ENCODE measurements at places on chromosomes 3 and 15. TPM values are rescaled to one million over a fixed set of nuclear protein-coding genes. Genes with fewer than 3 reads are reported as not detected.

- DNase-seq, result peak; percentile 23
These were observed 85.7 kb downstream of the TBL1XR1 start for GRCh38 chr3:177111541-177111949.

CHCHD4 gene
- total RNA-seq, result 7.6 TPM

THBS1 gene
- 14.6 TPM for total RNA-seq

DNA sequence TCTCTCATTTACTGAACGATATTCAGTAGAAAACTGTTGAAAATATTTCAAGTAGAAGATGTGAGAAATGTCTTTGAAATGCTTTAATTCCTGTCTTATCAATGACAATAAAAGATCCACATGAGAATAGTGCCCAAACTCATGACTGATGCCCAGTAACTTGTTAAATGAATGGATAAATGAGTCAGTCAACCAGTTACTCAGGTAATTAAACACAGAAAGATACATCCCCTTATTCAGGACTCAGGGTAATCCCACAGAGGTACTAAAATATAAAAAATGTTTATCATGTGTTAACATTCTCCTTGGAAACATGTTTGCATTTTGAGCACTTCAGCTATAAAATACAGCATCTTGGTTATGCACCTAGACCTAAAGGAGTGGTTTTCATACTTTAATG lies 169.5 kb downstream of the MBNL1 start:
- no peak for DNase-seq

EIF3J gene
- total RNA-seq, result 76.2 TPM

DNA sequence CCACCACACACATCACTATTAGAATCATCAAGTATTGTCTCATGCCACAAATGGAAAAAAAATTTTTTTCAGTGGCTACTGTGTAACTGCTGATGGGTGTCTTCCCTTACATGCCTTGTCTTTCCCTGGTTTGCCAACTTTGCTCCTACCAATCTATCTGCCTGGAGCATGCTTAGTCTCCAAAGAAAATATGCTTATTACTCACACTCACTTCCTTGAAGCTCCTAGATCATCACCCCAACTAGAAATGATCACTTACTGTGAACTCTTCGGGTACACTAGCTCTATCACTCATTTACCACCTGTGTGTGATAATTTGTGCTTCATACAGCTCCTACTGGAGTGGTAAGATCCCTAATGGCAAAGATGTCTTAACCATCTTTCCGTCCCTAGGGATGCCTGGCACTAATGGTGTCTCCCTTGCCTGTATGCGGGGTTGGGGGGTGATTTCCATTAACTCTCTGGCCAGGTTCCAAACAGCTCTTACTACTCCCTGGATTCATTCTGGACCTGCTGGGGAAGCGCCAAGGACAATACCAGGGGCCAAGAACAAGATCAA lies 799 bp downstream of the VPS33B start:
- no peak for DNase-seq

IMPDH2 gene
- 313 TPM for total RNA-seq

ALG3 gene
- 39.1 TPM for total RNA-seq

- DNase-seq, result no peak
These were observed 186.6 kb upstream of the RORA start for GRCh38 chr15:61415617-61416120.

GRCh38 chr3:101279765-101280385 lies 40.5 kb downstream of the IMPG2 start:
- DNase-seq, result no peak

GRCh38 chr3:183745300-183746098 lies 47.9 kb downstream of the YEATS2 start:
- DNase-seq, result peak; percentile 64

RTP1 gene
- 0.43 TPM for total RNA-seq

- no peak for DNase-seq
These were observed 315.0 kb upstream of the LRRFIP2 start for GRCh38 chr3:37489355-37489754.

RPL32 gene
- total RNA-seq, result 1,028 TPM

- DNase-seq, result no peak
These were observed 82.2 kb downstream of the PCCB start for GRCh38 chr3:136332302-136332701.

DNA sequence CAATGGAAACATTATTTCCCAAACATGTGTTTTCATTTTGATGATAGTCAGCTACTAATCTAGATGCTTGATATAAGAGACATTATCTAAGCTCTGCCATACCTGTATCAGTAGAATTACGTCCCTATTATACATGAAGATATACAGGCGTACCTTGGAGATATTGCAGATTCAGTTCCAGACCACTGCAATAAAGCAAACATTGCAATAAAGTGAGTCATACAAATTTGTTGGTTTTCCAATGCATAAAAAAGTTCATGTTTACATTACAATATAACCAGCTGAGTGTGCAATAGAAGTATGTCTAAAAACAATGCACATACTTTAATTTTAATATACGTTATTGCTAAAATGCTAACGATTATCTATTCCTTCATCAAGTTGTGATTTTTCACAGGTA lies 236.0 kb upstream of the ZNF717 start:
- no peak for DNase-seq

- DNase-seq, result no peak
These were observed 245.2 kb downstream of the CD47 start for GRCh38 chr3:107845380-107846278.

- DNase-seq, result no peak
These were observed 50.6 kb downstream of the SV2B start for GRCh38 chr15:91150502-91151160.

DNA sequence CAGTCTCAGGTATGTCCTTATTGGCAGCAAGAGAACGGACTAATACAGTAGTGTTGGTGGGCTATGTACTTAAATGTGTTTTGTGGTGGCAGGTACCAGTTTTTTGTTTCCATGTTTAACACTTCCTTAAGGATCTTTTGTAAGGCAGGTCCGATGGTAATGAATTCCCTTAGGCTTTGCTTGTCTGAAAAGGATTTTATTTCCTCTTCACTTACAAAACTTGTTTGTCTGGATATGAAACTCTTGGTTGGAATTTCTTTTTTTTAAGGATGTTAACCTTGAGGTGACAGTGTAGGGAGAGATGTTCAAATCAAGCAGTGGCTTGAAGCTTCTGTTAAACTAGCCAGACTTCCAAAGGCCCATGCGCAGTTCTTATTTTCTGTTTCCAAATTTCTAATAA lies 122.2 kb upstream of the FGF7 start:
- no peak for DNase-seq

SGO1 gene
- 48.2 TPM for total RNA-seq

GRCh38 chr3:138434875-138435772 lies 708 bp downstream of the ESYT3 start:
- DNase-seq, result peak; percentile 52

GRCh38 chr15:44261007-44261706 lies 27.4 kb upstream of the GOLM2 start:
- DNase-seq, result peak; percentile 57

PAQR9 gene
- total RNA-seq, result 2.2 TPM

MINAR1 gene
- 1.5 TPM for total RNA-seq

- DNase-seq, result no peak
These were observed 19.1 kb upstream of the MAGEF1 start for GRCh38 chr3:184730924-184731323.

MRPS22 gene
- total RNA-seq, result 85.8 TPM

GRCh38 chr3:134654031-134654430 lies 3.2 kb upstream of the KY start:
- no peak for DNase-seq
